ENCODE measurements at places on chromosomes 3 and 15.

GRCh38 chr3:49018707-49019006, 277 bp upstream of the DALRD3 start:
- H3K36me3 ChIP-seq: peaks cover 44% of the 10 kb centered on the region
- no peaks in the 10 kb centered on the region for H3K27me3 ChIP-seq
- H3K4me3 ChIP-seq: peak overlapping the region; percentile 72
- peaks cover 56% of the 10 kb centered on the region for H3K4me1 ChIP-seq
- H3K27ac ChIP-seq: peak overlapping the region; percentile 61

DNA sequence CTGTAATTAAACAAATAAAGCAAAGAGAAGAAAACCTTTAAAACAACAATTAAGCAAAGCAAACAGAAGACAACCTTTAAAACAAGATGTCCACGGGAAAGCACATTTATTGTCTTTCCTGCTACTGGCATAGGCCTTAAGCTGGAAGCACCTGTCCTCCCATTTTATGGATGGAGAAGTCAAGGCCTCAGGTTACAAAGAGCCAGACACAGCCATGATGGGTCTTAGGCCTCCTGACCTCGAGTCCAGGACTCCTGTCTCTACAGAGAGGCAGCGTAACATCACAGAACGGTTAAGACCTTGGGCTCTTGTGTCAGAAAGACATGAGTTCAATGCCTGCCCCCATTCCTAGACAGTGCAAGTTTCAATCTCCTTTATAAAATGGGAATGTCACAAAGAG, 54.7 kb upstream of the INSYN1 start:
- H3K4me3 ChIP-seq: no peak overlapping the region
- H3K4me1 ChIP-seq: peaks cover 58% of the 10 kb centered on the region
- no peak for DNase-seq
- H3K36me3 ChIP-seq: no peaks in the 10 kb centered on the region

GRCh38 chr15:62887113-62887570, 155.4 kb upstream of the TPM1 start:
- H3K4me1 ChIP-seq: peaks cover 11% of the 10 kb centered on the region
- no peak overlapping the region for H3K27ac ChIP-seq
- no peaks in the 10 kb centered on the region for H3K36me3 ChIP-seq
- H3K27me3 ChIP-seq: no peaks in the 10 kb centered on the region
- DNase-seq: peak; percentile 28
- H3K4me3 ChIP-seq: no peak overlapping the region

- no peak overlapping the region for H3K4me3 ChIP-seq
- H3K27ac ChIP-seq: no peak overlapping the region
- H3K4me1 ChIP-seq: peaks cover 7% of the 10 kb centered on the region
Observed at GRCh38 chr15:92545996-92546395, 109.6 kb downstream of the FAM174B start.

DNA sequence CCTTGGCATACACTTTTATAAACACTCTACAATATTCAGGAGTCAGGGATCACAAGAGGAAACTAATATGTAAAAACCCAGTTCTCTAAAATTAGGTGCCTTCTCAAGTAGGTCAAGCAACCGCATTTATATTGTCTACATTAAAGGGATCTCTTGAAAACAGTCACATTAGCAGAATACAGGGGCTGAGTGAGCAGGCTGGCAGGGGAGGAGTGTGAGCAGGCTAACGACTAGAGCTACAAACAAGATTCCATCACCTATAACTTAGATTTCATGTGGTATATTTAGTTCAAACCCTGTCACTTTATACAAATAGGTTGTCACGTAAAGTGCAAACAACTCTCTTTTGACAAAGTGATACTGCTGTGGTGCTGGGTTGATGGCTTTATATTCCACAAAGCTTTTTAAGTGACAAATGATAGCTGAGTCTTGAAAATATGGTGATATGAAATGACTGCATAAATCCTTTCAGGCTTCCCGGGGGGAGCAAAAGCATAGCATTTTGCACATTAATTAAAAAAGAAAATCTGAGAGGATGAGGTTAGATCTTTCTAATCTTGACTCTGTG, 937.9 kb downstream of the FHIT start:
- no peaks in the 10 kb centered on the region for H3K36me3 ChIP-seq
- H3K4me3 ChIP-seq: no peak overlapping the region
- no peak overlapping the region for H3K27ac ChIP-seq
- H3K27me3 ChIP-seq: no peaks in the 10 kb centered on the region

- H3K36me3 ChIP-seq: no peaks in the 10 kb centered on the region
- no peak overlapping the region for H3K27ac ChIP-seq
- no peak overlapping the region for H3K4me3 ChIP-seq
- H3K4me1 ChIP-seq: no peaks in the 10 kb centered on the region
- H3K27me3 ChIP-seq: no peaks in the 10 kb centered on the region
Observed at GRCh38 chr3:146709969-146710368, 104.8 kb upstream of the PLSCR5 start.

DNA sequence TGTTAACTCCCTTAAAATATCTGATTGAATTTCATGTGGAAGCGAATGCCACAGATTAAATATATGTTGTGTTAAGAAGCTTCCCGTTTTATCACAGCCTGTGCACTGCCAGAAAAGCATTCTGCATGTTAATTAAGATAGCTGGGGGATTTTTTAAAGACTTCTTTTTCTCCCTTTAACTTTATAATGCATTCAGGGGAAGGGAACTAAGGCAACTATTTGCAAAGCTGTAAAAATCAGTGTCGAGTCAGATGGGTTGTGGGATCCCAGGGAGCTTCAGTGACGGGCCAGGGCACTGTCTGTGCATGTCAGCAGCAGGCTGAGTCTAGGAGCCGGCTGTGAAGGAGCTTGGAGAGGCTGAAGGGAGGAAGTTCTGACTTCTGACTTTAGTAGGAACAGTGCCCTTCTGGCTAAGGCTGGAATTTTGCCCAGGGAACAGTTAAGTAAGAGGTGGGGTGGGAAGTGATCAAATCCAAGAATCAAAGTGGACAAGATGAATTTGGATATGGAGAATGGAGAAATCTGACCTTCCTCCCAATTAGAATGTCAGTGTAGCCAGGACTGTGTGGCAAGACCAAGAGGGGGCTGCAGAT, 77.7 kb downstream of the ABHD5 start:
- H3K4me1 ChIP-seq: peaks cover 31% of the 10 kb centered on the region
- no peaks in the 10 kb centered on the region for H3K27me3 ChIP-seq
- DNase-seq: peak; percentile 84

- no peak for DNase-seq
- H3K36me3 ChIP-seq: peaks cover 5% of the 10 kb centered on the region
- H3K27me3 ChIP-seq: no peaks in the 10 kb centered on the region
- H3K4me1 ChIP-seq: no peaks in the 10 kb centered on the region
Observed at GRCh38 chr3:132570016-132570415, 27.1 kb upstream of the ACKR4 start.

DNA sequence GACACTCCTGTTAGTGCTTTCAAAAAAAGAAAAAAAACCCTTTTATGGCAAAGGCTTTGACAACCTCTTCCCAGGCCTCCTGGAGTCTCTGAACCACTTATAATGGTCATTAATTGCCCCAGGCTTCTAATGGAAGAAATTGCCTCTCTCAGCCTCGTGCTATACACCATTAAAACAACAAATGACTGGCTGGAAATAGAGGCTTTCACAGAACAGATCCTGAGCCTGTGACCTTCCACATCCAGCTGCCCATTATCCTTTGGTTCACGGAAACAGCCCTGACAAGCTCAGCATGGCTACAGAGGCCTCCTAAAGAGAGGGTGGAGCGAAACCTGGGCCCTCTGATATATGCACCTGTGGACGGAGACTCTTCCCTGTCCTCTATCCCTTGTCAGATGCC, 26.8 kb upstream of the MKRN3 start:
- no peak overlapping the region for H3K4me3 ChIP-seq
- H3K27ac ChIP-seq: no peak overlapping the region
- no peaks in the 10 kb centered on the region for H3K36me3 ChIP-seq
- peak; percentile 11 for DNase-seq
- H3K27me3 ChIP-seq: no peaks in the 10 kb centered on the region
- H3K4me1 ChIP-seq: no peaks in the 10 kb centered on the region

GRCh38 chr3:15542614-15543013, 21.1 kb upstream of the COLQ start:
- H3K4me1 ChIP-seq: no peaks in the 10 kb centered on the region
- no peaks in the 10 kb centered on the region for H3K36me3 ChIP-seq
- no peak overlapping the region for H3K4me3 ChIP-seq
- no peak for DNase-seq
- H3K27ac ChIP-seq: no peak overlapping the region
- no peaks in the 10 kb centered on the region for H3K27me3 ChIP-seq

DNA sequence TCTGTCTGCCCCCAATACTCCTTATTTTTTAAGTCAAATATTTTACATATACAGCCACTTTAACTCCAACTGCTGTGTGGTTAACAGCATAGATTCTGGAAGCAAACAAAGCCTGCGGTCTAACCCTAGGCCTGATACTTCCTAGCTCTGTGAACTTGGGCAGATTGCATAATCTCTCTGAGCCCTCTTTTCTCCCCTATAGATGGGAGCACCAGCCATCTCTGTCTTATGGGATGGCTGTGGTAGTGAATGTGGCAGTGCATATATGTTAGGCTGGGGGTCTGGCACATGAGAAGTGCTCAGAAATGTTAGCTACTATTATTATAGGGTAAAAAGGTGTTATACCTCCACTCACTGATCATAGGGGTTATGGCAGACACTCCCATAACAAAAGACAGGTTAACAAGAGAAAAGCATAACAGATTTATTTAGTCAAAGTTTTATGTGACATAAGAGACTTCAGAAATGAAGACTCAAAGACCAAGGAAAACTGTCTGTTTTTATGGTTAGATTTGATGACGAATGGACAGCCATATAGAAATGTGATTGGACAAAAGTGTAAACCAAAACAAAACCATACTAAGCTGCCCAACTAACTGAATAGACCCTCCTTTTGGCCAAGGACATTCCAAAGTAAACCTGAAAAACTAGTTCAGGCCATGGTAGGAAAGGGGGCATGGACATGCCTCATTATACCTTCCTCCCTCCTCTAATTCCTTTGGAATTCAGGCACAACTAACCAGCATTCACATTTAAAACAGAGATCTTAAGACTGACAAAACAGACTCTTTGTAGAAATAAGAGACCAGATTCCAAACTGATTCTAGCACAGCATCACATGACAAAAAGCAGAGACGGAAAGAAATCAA, 53.9 kb upstream of the DAZL start:
- DNase-seq: no peak
- H3K4me3 ChIP-seq: no peak overlapping the region
- H3K4me1 ChIP-seq: no peaks in the 10 kb centered on the region
- no peaks in the 10 kb centered on the region for H3K27me3 ChIP-seq
- H3K27ac ChIP-seq: no peak overlapping the region
- no peaks in the 10 kb centered on the region for H3K36me3 ChIP-seq

GRCh38 chr3:107542665-107543064, 19.9 kb downstream of the BBX start:
- H3K27me3 ChIP-seq: no peaks in the 10 kb centered on the region
- DNase-seq: no peak
- H3K36me3 ChIP-seq: no peaks in the 10 kb centered on the region
- H3K27ac ChIP-seq: no peak overlapping the region
- no peak overlapping the region for H3K4me3 ChIP-seq
- no peaks in the 10 kb centered on the region for H3K4me1 ChIP-seq

GRCh38 chr3:71069797-71070196, 513.7 kb downstream of the FOXP1 start:
- peaks cover 22% of the 10 kb centered on the region for H3K4me1 ChIP-seq
- DNase-seq: no peak
- no peaks in the 10 kb centered on the region for H3K36me3 ChIP-seq
- no peak overlapping the region for H3K4me3 ChIP-seq
- H3K27me3 ChIP-seq: peaks cover 13% of the 10 kb centered on the region

GRCh38 chr3:159987291-159987711, 1.3 kb upstream of the IL12A start:
- H3K27ac ChIP-seq: no peak overlapping the region
- H3K27me3 ChIP-seq: peaks cover 5% of the 10 kb centered on the region
- peaks cover 25% of the 10 kb centered on the region for H3K4me1 ChIP-seq
- DNase-seq: no peak
- no peaks in the 10 kb centered on the region for H3K36me3 ChIP-seq
- H3K4me3 ChIP-seq: no peak overlapping the region

- H3K36me3 ChIP-seq: peaks cover 11% of the 10 kb centered on the region
- DNase-seq: no peak
- no peak overlapping the region for H3K4me3 ChIP-seq
- H3K27me3 ChIP-seq: no peaks in the 10 kb centered on the region
Observed at GRCh38 chr15:88230823-88231222, 25.7 kb downstream of the NTRK3 start.

DNA sequence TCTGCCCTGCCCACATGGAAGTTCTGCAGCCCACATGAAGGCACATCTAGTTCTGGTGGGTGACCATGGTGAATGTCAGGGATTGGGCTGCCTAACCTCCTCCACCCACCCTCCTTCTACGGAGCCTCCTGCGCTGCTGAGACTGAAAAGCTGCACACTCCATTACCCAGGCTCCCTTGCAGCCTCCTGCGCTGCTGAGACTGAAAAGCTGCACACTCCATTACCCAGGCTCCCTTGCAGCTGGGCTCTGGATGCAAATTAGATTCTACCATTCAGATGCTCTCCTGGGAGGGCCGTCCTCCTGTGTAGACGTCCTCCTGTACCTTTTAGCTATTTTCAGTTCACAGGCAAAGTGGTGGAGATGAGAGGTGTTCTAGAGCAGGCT, 32.1 kb downstream of the POMGNT2 start:
- DNase-seq: no peak
- no peak overlapping the region for H3K27ac ChIP-seq
- no peaks in the 10 kb centered on the region for H3K27me3 ChIP-seq
- no peaks in the 10 kb centered on the region for H3K4me1 ChIP-seq

GRCh38 chr3:160065282-160065681, 76.6 kb downstream of the IL12A start:
- no peaks in the 10 kb centered on the region for H3K27me3 ChIP-seq
- H3K4me1 ChIP-seq: no peaks in the 10 kb centered on the region
- no peak for DNase-seq
- H3K27ac ChIP-seq: no peak overlapping the region
- no peaks in the 10 kb centered on the region for H3K36me3 ChIP-seq

DNA sequence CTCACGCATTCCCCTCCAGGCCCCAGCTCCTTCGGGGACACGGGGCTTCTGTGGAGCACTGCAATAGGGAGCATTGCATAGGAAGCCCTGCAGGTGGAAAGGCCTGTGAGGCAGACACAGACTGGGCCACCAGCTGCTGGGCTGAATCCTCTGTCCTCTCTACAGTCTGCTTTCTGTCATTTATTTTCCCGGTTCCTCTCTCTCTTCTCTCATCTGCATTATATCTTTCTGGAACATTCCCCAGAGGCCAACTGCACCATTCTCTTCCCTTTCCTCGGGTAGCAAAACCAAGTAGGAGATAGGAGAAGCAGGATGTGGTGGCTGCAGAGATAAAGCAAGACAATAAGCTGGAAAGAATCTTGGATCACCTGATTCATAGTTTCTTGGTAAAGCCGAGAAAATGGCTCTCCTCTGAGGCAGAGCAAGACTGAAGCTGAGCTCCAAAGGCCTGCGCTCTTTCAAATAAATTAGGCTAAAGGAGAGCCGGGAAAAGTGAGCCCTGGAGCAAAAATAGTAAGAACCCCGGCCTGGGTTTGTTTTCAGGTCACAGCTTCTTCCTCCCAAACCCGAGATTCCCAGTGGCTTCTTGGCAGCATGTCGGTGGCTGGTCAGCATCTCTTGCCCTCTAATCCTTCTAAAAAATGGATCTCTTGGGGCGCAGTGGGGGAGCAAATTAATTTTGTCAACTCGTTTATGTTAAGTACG, 5.3 kb downstream of the TM4SF4 start:
- H3K36me3 ChIP-seq: no peaks in the 10 kb centered on the region
- H3K27ac ChIP-seq: peak overlapping the region; percentile 19
- no peak overlapping the region for H3K4me3 ChIP-seq
- no peaks in the 10 kb centered on the region for H3K27me3 ChIP-seq

GRCh38 chr15:98433346-98433745, 215.0 kb upstream of the IGF1R start:
- H3K4me3 ChIP-seq: no peak overlapping the region
- peaks cover 7% of the 10 kb centered on the region for H3K4me1 ChIP-seq
- H3K27ac ChIP-seq: peak overlapping the region; percentile 18
- H3K36me3 ChIP-seq: no peaks in the 10 kb centered on the region
- no peak for DNase-seq
- peaks cover 5% of the 10 kb centered on the region for H3K27me3 ChIP-seq
